ENCODE measurements at places on chromosomes 2 and 18.

- DNase-seq, result no peak
Measured at GRCh38 chr18:32922951-32923430, 150.2 kb upstream of the KLHL14 start.

DNA sequence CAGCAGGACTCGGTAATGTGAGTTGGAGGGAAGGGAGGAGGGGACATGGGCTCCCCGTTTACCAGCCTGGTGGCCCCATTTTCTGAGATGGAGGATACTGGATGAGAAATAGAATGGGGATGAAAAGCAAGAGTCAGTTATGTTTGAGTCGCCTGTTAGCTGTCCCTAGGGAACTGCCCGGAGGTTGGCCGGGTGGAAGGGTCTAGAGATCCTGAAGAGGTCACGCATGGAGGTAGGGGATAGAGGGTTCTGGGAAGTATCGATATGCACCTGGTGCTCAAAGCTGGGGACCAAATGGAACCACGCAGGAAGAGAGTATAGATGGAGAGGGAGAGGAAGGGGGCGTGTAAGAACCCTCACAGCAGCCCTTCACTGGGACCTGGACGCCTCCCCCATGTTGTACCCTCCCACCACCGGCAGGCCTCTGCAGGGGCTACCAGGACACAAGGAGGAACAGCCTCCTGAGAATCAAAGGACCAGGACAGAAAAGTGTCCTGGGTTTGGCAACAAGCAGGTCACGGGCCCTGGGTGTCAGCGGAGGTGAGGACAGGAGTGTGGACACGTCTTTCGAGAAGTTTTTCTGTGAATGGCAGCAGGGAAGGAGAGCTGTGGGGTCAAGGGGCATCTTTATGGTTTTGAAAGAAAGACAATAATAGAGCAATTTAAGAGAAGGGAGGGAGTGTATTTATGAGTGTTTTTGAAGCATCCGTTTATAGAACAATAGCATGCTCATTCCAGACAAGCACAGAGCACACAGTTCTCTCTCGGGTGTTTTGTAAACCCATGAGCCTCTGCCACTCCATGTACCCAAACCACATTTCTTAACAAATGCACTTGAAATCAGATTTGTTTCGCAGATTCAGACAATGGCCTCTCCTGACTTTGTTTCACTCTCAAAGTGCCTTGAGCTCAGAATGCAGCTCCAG is 132.2 kb downstream of the SMAD7 start:
- DNase-seq, result no peak

- DNase-seq, result no peak
Measured at GRCh38 chr18:66457245-66457644, 146.6 kb downstream of the CDH19 start.

- no peak for DNase-seq
Measured at GRCh38 chr2:26086779-26087178, 52.9 kb downstream of the RAB10 start.

GRCh38 chr2:66488946-66489345 is 54.0 kb downstream of the MEIS1 start:
- no peak for DNase-seq

GRCh38 chr2:240786355-240786841 is 33.6 kb downstream of the KIF1A start:
- DNase-seq, result no peak

- no peak for DNase-seq
Measured at GRCh38 chr2:143816916-143817315, 687.7 kb downstream of the ARHGAP15 start.

GRCh38 chr2:163732727-163733126 is 3.1 kb downstream of the FIGN start:
- no peak for DNase-seq

DNA sequence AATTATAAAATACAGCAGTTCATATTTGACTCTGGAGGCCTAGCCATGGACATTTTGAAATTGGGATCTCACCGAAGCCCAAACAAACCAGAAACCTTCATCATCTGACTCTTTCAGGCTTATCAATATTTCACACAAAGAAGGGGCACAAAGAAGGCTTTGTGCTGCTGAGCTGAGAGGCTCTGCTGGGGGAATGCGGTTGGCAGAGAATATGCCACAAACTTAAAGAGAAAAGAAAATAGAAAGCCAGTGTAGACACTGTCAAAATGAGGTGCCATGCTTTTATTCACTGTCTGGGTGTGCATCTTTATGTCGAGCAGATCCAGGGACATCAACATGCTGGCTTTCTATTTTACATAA is 162.6 kb downstream of the QPCT start:
- no peak for DNase-seq

DNA sequence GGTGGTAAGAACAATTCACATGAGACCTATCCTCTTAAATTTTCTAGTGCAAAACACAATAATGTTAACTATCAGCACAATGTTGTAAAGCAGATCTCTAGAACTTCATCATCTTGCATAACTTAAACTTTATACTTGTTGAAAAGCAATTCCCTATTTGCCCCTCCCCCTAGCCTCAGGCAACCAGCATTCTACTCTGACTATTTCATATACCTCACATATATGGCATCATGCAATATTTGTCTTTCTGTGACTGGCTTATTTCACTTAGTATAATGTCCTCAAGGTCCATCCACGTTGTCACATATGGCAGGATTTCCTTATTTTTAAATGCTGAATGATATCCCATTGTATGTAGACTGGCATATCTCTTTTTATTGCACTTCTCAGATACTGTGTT is 86.5 kb downstream of the STRADB start:
- DNase-seq, result no peak

DNA sequence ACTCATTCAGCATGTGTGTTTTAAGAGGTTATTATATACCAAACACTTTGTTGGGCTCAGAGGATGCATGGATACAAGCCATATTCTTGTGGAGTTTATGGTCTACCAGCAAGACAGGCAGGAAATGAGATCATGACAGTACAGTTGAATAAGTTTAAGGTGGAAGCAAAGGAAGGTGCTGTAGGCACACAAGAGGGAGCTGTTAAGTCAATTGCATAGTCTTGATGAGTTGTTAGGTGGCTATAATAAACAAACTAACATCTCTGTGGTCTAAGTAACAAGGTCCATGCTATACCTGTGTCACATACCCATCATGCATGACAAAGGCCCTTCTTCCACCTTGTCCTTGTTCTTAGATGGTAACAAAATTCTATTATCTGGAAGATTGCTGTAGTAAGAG is 538.3 kb downstream of the CNTNAP5 start:
- no peak for DNase-seq
